Cortex of kidney (tissue), 1 donor: ENCODE measurements at places on chromosomes 2 and 18.

DNA sequence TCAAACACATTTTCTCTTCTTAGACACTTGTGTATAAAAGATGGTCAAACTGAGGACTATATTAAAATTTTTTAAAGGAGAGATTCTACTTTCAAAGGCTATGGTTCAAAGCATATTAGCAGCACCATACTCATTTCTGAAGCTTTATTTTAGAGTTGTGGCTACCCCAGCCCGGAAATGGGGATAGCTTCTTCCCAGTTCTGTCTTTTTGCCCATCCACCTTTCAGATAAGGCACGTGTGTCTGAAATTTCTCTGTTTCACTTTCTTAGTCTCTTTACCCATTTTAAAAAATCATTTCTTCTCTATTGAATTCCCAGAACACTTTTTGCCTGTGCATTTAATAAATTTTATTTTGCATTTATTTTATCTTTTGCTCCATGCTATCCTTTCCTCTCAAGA is 431.5 kb downstream of the RNF144A start:
- no peak for DNase-seq

GRCh38 chr2:98324181-98324580 is 22.1 kb upstream of the CNGA3 start:
- DNase-seq: no peak

DNA sequence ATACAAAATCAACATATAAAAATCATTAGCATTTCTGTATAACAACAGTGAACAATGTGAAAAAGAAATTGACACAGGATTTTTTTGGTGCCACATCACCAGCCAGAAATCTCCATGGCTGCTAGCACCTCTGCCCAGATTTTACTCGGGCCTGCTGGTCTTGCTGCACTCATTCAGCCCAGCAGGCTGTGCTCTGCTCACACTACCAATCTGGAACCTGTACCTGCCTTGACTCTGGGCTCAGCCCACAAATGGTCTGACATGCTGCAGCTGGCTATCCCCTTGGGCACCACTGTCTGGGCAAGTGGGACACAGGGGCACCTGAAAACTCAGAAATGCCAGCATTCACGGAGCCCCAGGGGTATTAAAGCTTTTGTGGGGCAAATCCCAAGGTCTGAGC is 392.5 kb upstream of the NRXN1 start:
- DNase-seq: no peak

GRCh38 chr2:16179701-16180416 is 239.5 kb downstream of the MYCN start:
- no peak for DNase-seq

DNA sequence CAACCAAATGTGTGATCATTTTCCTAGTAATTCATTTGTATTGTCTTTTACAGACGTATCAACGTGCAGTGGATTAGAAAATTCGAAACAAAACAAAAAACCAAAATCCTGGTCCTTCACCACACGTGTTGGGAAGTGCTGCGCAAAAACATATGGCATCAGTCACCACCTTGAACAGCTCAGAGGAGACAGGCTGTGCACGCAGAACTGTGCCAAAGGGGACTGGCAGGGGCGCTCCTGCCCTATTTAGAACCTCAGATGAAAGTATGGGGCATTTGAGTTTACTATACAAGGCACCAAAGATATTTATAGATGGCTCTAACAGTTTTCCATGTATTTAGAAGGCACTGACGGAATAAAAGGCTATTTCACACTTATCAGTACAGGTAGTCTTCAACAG is 42.3 kb downstream of the NOL10 start:
- no peak for DNase-seq
